ENCODE measurements at places on chromosomes 1 and 21. TPM values are rescaled to one million over a fixed set of nuclear protein-coding genes. Genes with fewer than 3 reads are reported as not detected.

GRCh38 chr1:201269900-201270410 is 13.4 kb upstream of the PKP1 start:
- DNase-seq: no peak

GRCh38 chr1:161013488-161014230 is 7.3 kb downstream of the F11R start:
- DNase-seq: peak; percentile 97

DNA sequence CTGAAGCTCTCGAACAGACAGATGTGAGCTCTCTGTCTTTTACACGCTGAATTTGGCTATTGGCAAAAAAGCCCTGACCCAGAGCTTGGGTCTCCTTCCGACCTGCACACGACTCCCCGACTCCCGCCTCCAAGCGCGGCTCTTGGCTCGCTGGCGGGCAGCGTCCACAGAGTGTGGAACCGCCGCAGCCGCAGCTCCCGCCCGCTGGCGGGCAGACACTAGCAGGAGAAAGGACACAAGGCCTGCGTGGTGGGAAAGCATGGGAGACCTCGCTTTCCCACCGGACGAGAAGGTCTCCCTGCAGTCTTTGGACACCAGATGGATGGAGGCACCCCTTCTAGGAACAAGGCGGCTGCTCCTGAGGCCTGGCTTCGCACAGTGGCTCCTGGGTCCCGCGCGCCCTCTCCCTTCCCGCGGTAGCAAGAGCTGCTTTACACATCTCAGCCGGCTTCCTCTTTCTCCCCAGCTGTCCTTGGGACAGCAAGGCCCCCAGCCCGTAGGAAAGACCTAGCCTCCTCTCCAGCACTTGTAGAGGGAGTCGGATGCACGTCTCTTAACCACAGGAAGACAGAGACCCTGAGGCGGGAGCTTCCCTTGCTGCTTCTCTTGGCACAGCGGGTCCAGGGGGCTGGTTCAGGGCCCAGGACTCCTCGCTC is 92.1 kb downstream of the PRKAB2 start:
- no peak for DNase-seq

- no peak for DNase-seq
These were observed 3.1 kb upstream of the BCL10 start for GRCh38 chr1:85279458-85280080.

DNA sequence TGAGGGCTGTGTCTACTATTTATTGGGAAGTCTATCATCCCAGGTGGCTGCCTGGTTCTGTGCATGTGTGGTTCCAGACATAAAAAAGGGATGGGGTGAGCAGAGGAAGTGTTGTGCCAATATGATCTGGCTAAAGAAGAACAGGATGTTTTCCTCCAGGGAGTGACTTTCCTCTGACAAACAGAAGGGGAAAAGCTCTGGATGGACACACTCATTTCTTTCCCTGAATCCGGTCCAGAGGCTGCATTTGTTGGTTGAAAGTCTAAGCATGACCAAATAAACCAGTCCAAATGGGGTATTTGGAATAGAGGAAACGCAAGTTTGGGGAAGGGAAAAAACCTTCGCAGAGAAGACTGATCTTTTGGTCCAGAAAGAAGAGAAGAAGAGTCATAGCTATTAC is 12.7 kb downstream of the GREM2 start:
- DNase-seq: no peak

DNA sequence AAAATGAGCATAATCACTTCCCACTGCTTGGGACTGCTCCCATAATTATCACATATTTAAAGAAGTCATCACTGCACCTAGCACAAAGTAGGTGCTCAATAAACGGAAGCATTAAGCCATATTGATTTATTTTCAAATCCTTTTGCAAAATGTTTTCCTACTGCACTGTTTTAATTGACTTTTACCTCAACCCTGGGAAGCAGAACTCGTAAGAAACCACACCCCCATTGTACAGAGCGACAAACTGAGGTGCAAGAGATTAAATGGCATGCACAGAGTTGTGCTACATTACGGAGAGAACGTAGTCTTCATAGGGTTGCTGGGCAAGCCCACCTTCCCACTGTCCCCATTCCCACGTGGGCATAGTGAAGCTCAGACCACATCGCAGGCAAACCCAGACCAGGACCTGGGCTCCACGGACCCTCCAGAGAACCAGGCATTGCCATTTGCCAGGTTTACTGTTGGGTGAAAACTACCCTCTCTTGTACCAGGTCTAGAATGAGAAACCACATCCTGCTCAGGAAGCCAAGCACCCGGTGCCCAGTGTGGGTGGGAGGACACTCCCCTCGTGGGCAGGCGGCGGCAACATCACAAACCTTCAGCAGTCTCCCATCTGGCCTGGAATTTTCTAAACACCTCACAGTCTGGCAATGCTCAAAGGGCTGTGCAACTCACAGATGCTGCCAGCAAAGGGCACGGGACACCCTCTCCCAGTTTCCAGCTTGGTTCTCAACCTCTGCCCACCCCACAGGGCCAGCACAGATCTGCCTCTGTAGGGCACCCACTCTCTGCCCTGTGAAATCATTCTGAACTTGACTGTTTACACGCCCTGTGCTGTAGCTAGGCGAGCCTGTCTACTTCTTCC is 8.2 kb downstream of the IFFO2 start:
- DNase-seq: peak; percentile 65

DNA sequence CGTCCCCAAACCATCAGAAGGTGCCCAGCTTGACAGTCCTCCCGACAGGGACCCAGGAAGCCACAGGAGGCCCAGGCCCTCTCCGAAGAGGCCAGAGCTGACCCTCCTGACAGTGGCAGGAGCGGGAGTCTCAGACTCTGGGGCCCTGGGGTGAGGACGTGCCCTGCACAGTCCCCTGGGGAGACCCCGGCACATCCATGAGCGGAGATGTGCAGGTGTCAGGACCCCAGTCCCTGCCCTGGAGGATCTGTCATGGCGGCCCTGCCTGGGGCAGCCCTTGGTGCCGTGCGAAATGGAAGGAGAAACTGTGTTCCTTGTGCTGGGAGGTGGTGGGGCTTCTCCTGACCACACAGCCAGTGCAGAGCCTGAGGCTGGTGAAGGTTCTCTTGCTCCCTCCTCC is 55.8 kb downstream of the OBSCN start:
- DNase-seq: no peak

- no peak for DNase-seq
These were observed 28.4 kb upstream of the LIN9 start for GRCh38 chr1:226337276-226337875.

DNA sequence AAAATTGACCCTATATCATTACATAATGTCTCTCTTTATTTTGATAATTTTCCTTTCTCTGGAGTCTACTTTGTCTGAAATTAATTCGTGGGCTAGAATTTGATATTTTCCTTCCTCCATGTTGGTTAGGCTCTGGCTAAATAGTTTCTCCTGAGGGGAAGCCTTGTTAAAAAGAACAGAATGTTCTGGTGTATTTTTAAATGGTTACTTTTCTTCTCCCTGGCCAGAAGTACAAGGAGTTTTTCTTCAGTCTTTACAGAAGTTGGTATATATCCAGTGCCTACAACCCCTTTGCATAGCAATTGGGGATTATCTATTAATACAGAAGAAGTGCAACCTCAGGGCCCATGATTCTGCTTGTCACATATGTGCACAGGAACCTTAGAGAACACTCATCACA is 185.6 kb upstream of the RAB4A start:
- DNase-seq: no peak

- no peak for DNase-seq
These were observed 23.2 kb downstream of the F5 start for GRCh38 chr1:169563019-169563615.

DNA sequence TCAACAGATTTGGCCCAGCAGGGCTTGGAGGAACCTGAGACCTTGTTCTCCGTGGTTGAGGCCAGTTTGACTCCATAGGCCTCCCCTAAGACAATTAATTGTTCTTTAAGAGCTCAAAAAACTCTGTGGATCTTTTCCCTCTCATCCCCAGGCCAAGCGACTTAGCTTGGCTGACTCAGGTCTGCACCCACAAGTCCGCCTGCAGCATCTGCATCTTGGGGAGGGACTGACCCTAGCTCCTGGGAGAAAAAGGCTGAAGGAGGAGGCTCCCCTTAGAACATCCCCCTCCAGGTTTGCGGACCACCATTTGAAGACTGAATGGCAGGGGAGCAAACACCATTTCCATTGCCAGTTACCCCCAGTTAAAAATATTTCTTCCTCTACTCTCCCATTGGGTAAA is 1.5 kb upstream of the HES2 start:
- no peak for DNase-seq

- DNase-seq: peak; percentile 66
These were observed 1.9 kb upstream of the SFT2D2 start for GRCh38 chr1:168223681-168224540.

- DNase-seq: no peak
These were observed 32.3 kb downstream of the SLC2A1 start for GRCh38 chr1:42926235-42926878.

- peak; percentile 23 for DNase-seq
These were observed 128.4 kb upstream of the SOD1 start for GRCh38 chr21:31530897-31531705.

GRCh38 chr1:42924851-42925760 is 33.6 kb downstream of the SLC2A1 start:
- DNase-seq: peak; percentile 68

DNA sequence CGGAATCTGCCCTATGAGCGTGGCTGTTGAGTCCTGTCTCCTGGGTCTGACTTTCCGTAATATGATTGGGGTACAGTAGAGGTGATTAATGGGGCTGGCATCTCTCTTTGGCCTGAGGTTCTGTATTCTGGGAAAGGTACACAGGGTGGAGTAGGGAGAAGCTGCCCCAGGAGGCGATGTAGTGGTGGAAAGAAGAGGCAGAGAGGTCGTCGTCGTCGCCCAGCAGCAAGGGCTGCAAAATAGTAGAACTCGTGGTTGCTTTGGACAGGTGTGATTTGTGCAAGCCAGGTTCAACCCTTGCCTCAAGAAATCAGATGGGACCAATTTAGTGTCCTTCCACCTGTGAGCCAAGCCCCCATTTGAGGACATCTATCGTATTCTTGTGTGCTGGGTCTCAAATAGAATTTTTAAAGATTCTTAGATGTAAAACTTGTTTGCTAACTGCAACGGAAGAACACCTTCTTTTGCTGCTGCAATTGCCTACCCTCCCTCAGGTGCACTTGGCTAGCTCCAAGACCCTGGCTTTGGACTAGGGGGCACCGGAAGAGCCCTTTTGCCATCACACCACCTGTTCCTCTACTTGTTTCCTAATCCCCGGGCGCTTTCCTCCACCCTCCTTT is 1.3 kb upstream of the HMGN2 start:
- DNase-seq: peak; percentile 72

The ANKRD45 gene
- total RNA-seq: under 0.01 TPM

The LCE3D gene
- 0.38 TPM for total RNA-seq

The RPE65 gene
- not detected for total RNA-seq

The CR1L gene
- not detected for total RNA-seq

The PTGER3 gene
- under 0.01 TPM for total RNA-seq

The C1orf74 gene
- 11.6 TPM for total RNA-seq

The SV2A gene
- total RNA-seq: 1.1 TPM

The IL22RA1 gene
- total RNA-seq: 0.26 TPM

The FAM151A gene
- not detected for total RNA-seq

The TFF2 gene
- not detected for total RNA-seq

The PLA2G2C gene
- not detected for total RNA-seq

The NBPF12 gene
- 8.4 TPM for total RNA-seq

All from bronchial epithelial cell (primary cell).